ENCODE measurements at places on chromosomes 12 and 14.

DNA sequence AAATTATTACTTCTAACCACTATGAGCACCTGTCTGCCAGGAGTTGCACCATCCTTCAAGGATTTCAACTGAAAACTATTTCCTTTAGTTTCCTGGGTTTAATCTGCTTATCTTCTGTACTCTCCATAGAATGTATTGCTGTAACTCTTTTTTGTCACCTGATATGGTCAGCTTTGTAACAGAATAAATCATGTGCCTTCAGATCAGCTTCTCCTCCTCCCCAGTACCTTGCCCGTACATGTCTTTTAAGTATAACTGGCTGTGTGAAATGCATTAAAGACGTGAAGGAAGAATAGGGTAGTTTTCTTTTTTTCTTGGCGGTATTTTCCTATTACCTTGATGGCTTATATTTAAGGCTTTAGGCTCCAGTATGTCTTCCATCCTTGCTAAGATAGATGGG is 200.3 kb upstream of the NAV3 start:
- DNase-seq, result no peak

GRCh38 chr12:56763753-56764657 is 881 bp downstream of the HSD17B6 start:
- no peak for DNase-seq

- no peak for DNase-seq
These were observed 60.9 kb upstream of the FUT8 start for GRCh38 chr14:65351493-65352194.

- no peak for DNase-seq
These were observed 25.9 kb upstream of the EDDM3A start for GRCh38 chr14:20719777-20720176.

- DNase-seq, result no peak
These were observed 11.7 kb upstream of the MYL2 start for GRCh38 chr12:110932046-110932445.

GRCh38 chr12:64160711-64161060 is 61.4 kb downstream of the KICS2 start:
- DNase-seq, result no peak

DNA sequence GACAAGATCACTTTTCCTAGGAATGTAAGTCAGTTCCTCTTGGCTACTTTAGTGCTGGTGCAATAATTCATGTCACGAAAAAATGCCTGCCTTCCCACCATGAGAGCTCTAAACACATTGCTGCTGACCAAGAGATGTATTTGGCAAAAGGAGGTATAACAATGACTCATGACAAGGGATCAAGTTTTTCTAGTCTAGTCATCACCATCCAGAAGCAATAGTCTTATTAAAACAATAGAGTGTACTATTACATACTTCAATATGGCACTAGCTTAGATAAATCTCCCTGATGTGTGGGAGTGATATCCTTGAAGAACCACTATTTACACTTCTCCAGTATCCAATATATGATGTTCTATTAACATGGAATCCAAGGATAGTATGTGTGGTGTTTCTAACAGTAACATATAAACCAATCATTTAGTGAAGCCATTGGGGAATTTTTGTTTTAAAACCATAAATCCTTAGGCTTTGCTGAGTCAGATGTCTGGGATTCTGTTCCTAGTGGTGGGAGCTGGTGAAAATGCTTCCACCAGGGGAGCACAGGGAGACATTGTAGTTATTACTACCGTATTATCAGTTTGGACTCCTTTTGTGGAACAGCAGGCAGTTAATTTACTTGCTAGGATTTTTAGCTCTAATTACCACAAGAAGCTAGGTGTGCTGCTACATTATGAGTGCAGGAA is 1387.5 kb downstream of the LRFN5 start:
- DNase-seq, result no peak

DNA sequence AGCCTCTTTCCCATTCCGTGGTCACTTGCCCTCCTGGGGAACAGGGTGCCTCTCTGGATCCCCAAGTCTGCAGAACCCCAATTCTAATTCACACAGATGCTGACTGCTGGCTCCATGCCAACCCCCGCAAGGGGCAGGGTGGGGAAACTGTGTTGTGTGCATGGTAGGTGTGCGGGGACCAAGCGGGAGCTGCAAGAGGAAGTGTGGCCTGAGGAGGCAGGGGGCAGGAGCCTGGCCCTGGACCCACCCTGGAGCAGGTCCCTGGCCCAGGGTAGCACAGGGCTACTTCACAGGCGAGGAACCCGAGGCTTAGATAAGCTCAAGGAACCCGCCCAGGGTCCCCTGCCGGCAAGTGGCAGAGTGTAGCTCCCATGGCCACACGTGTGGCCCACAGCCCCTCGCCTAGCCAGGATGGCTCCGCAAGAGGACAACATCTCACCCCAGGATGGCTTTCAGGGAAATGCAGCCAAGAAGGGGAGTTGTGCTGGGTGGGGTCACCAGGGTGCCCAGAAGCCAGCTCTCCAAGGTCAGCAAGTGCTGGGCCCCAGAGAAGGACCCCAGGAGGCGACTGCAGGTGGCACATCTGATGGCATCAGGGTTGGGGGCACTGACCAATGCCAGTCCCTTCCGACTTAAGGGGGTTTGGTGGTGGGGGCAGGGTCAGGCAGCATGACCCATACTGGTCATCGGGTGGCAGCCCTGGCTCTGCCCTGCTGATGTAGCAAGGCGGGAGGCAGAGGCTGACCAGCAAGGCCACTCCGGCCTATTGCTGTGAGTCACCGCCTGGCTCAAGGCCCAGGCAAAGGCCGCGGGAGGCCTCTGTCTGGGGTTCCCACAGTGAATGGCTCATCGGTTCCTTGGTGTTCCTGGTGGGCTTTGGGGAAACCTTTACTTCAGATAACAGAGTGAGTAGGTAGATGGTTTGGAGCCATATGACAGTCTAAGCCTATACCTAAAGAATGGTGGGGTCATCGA is 37.3 kb upstream of the EML1 start:
- peak; percentile 81 for DNase-seq

- DNase-seq, result no peak
These were observed 47.5 kb downstream of the LRFN5 start for GRCh38 chr14:41654196-41654595.

DNA sequence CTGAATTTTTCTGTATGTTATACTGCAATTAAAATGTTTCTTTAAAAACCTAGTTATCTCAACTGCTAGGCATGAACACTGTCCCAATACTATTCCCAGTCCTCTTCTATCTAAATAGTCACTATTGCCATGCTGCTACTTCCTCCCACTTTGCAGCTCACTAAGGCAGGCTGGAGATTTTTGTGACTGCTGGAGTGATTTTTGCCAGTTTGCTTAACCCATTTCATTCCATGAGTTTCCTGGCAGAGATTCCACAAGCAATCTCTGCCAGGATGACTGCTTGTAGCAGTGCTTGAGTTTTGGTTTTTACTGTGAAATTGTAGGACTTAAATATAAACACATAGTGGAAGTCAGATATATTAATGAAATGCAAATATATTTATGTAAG is 80.8 kb downstream of the BHLHE41 start:
- no peak for DNase-seq

GRCh38 chr12:132243596-132244310 is 85.6 kb downstream of the GALNT9 start:
- no peak for DNase-seq

- no peak for DNase-seq
These were observed 166.1 kb upstream of the EEA1 start for GRCh38 chr12:93094988-93095737.

DNA sequence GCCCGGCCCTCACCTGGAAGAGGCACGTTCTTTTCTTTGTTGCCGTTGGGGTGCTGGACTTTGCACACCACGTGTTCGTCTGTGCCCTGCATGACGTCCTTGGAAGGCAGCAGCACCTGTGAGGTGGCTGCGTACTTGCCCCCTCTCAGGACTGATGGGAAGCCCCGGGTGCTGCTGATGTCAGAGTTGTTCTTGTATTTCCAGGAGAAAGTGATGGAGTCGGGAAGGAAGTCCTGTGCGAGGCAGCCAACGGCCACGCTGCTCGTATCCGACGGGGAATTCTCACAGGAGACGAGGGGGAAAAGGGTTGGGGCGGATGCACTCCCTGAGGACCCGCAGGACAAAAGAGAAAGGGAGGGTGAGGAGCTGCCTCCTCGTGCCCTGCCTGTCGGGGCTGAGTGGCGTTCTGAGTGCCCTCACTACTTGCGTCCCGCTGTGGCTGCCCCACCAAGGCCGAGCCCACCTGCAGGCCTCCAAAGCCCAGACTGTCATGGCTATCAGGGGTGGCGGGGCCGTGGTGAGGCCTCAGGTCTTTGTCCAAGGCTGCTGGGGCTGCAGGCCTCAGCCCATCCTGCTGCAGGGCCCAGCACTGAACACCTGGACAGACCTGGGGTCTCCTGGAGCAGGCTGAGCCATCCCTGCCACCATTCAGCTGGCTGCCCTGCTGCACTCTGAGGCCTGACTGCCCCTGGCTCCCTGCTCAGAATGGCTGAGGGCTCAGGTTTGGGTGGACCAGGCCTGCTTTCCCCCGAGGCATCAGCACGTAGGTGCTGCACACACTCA is 329.7 kb downstream of the TMEM121 start:
- peak; percentile 6 for DNase-seq

DNA sequence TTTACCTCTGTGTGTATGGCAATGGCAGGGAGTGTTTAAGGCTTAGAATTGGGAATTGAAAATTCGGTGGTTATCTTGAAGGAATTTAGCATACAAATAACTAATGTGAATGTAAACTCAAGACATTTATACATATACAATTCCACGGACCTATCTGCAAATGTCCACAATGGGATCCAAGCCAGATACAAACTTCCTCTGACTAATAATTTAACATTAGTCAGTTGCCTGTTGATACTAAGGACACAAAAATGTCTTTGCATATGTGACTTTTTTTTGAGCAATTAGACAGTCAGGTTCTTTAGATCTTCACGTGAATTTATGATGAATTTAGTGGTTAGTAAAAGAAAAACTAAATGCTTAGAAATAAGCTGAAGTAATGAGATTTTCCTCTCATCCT is 40.5 kb downstream of the ESR2 start:
- no peak for DNase-seq

DNA sequence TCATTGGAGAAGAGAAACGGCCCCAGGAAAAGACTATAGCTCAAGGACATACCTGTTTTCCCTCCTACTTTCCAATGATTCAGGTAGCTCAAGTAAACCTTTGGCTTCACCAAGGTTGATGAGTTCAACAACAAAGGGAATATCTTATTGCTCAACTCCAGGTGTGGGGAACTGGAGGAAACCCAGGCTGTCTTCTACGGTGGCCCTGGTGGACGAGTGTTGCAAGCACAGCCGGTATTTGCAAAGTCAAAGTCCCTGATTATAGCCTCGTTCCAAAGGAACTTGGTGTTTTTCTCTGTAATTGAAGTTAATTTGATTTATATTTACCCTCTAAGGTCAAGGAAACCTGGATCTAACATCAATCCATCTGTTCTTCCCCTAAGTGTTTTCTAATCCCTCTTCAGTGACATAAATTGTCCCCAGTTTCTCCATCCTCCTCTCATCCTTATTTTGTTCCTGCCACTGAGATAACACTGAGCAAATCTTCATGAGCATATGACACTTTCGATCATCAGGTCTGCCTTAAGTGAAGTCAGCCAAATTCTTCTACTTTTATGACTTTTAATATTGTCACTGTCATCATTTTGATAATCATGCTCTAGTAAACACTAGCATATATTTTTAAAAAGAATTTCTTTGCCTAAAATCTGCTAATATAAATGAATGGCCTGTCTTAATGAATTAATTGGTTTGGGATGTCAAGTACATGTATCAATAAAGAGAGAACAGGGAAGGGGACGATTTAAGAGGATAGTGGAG is 174.6 kb upstream of the TBX3 start:
- DNase-seq, result no peak

- no peak for DNase-seq
These were observed 27.2 kb downstream of the SLC15A4 start for GRCh38 chr12:128796439-128797118.

- DNase-seq, result no peak
These were observed 8.2 kb upstream of the ZNF740 start for GRCh38 chr12:53172352-53172751.

- no peak for DNase-seq
These were observed 15.3 kb downstream of the DYNC1H1 start for GRCh38 chr14:101979666-101980065.

DNA sequence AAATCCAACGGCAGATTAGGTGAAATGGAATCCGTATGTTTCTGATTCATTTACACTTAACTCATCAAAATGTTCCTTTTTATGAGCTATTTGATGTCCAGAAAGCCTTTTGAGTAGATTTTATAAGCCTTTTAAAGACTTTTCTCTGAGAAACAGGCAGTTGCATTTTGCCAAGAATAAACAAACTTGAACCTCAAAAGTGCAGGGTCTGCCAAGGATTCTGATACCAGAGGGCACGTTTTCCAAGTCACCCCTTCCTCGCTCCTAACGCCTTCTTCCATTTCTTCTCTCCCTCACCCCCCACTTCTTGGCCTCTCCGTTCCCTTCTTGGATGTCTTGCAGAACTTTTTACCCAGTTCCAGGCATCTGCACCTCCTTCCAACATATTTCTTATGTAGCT is 200.6 kb upstream of the TBX3 start:
- DNase-seq, result no peak

GRCh38 chr14:88023658-88024187 is 18.8 kb downstream of the GPR65 start:
- no peak for DNase-seq

All from head of caudate nucleus (tissue), 42 donors.